Fibroblast of mammary gland (primary cell): ENCODE measurements at places on chromosomes 6 and 20.

DNA sequence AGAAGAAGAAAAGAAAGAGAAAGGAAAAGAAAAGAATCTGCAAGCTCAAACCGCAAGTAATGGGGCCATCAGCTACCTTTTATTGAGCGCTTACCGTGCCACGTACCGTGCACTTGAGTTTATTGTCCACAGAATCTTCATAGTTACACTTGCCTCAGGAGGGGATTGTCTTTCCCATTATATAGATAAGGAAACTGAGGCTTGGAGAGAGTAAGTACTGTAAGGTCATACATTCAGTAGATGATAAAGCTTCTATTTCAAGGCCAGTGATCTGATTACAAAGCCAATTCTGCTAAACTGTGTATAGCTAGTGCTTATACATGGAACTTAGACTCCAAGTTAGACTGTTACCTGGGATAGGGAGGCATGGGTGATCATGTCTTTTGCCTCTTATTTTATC is 110.4 kb upstream of the IYD start:
- no peak for DNase-seq

DNA sequence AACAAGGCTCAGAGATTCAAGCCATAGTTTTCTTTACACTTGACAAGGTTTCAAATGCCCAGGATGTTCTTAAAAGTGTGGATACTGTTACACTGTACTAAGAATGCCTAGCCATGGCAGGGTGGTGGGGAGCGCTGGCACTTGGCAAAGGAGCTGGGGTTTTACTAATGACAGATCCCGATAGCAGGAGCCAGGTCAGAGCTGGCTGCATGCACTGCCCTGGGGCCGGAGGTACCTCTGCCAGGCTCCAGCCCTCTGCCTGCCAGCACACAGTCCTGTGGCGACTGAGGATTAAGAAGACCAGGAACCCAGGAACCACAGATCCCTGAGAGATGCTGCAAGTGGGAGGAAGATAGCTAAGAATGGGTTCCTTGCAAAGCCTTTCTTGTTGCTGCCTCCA is 260.3 kb downstream of the ALDH8A1 start:
- DNase-seq: no peak

- no peak for DNase-seq
Measured at GRCh38 chr6:89237158-89237557, 20.0 kb upstream of the GABRR1 start.

DNA sequence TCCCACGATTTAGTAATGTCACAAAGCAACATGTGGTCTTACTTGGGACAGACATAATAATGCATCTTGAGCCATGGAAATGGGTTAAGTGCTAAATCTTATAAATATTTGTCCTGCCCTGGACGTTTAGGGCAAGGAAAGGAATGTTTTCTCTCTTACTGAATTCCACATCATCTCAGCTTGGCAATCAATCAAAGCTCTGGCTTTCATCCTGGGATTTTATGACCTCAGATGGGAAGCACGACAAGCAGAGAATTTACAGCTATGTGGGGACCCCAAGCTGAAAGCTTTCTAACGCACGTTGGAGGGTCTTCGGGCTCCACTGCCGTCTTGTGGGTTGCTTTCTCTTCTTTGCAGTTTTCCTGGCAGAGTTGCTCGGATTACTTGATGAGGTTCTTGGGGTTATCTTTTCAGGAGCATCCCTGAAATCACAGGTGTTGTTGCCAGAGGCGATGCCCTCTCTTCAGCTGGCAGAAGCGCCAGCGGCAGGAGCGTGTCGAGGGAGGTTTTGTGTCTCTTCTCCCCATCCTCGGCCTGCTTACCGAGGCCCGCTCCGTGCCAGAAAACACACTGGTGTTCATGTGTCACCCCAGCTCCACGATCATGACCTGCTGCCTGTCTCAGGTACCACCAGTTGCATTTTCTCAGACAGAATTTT is 73.4 kb upstream of the FRMD1 start:
- no peak for DNase-seq

GRCh38 chr6:52736145-52736544 is 27.1 kb downstream of the GSTA2 start:
- no peak for DNase-seq

DNA sequence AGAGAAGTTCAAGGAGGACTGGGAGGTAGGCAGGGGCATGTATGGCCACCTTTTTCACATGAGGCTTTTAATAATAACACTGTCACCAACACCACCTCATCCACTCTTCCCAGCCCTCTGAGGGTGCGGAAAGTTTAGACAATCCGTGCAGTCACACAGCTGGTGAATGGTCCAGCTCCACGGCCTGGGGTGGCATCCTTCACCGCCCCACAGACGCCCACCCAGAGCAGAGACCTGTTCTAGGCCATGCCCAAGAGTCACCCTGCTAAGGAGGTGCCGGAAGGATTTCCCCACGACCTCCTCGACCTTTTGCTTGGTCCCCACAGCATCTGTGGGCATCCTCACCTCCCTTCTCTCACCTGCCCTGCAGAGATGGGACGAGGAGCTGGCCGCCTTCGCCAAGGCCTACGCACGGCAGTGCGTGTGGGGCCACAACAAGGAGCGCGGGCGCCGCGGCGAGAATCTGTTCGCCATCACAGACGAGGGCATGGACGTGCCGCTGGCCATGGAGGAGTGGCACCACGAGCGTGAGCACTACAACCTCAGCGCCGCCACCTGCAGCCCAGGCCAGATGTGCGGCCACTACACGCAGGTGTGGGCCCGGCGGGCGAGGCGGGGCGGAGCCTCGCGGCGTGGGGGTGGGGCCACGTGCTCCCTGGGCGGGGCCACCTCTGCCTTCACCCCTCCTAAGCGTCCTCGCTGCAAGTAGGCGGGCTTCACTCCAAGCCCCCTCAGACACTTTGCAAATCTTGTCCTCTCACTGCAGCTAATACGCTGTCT is 4.4 kb downstream of the PI16 start:
- DNase-seq: no peak

DNA sequence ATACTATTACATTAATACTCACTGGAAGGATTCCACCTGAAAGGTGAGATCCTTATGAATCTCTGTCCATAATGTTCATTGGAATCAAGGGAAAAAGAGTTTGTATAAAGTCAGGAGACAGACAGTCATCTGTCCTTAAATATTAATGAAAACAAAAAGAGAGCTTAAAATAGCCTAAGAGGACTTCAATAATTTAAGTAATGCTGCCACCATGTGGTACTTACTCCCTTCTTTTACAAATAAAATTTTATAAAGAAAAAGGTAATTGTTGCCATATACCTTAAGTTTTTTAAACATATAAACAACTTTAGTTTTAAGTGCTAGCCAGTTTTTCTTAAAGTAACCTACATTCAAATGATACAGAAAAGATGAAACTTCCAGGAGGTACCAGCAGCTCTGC is 5.1 kb downstream of the BLOC1S5 start:
- DNase-seq: peak; percentile 67

DNA sequence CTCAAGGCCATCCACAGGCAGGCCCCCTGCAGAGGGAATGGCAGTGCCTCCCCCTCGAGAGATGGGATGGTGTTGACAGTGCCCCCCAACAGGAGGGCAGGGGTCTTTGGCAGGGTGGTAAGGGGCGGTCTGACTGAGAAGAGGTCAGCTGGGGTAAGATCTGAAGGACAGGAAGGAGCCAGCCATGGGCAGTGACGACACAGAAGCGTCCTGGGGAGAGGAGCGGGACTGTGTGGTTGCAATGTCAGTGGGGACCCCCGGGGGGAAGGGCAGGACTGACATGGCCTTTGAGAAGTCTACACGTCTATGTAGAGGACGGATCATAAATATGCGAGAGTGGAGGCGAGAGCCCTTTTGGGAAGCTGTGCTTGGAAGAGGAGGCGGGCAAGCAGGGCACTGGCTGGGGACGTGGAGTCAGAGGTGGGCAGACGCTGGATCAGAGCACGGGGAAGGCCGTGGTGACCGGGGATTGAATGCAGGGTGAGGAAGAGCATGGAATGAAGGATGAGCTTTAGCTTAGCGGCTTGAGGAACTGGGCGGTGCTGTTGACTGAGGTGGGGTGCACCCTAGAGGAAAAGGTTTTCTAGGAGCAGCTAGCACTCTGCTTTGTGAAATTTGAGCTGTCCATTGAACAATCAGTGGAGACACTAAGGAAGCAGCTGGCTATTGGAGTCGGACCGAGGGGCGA is 82.5 kb upstream of the AGPAT4 start:
- DNase-seq: no peak

DNA sequence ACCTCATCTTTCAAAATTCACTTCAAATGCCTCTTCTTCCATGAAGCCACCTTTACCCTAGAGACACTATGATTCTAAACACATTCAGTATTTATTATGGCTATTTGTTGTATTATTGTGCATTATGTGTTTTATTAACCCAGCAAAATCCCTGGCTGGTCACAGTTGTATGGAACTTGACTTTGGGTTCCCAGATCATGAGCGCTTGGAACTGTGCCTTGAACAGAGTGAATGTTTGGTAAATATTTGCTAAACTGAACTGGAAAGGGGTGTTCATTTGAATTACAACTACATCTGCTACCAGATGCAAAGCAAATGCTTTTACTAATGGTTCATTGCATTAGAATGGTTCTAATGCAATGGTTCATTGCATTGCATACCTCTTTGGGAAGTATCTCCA is 259.8 kb downstream of the PKHD1 start:
- no peak for DNase-seq

- peak; percentile 85 for DNase-seq
Measured at GRCh38 chr6:26183581-26184366, 96.5 kb downstream of the HFE start.
